ENCODE measurements at places on chromosomes 12 and 14. TPM values are rescaled to one million over a fixed set of nuclear protein-coding genes. Genes with fewer than 3 reads are reported as not detected.
A peak's percentile ranks its signal among the peaks of the same experiment; 100 is the strongest.

DNA sequence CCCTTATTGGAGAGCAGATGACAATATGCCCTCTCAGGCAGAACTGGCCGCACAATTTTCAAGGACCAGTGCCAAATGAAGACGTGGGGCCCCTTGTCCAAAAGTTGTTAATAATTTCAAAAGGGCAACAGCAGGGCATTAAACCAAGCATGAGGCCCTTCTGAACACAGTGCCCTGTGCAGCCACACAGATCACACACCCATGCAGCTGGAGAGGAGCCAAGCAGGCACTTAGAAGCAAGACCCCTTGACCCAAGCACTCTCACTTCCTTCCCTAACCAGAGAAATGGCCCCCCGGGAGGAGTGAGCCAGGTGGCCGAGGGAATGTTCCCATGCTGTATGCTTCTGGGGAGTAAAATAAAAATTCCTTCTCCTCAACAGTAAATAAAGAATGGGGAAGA lies 114.0 kb upstream of the TMPO start:
- DNase-seq = no peak

The AKAP6 gene
- total RNA-seq = 7.6 TPM

The EXD2 gene
- 25.1 TPM for total RNA-seq

DNA sequence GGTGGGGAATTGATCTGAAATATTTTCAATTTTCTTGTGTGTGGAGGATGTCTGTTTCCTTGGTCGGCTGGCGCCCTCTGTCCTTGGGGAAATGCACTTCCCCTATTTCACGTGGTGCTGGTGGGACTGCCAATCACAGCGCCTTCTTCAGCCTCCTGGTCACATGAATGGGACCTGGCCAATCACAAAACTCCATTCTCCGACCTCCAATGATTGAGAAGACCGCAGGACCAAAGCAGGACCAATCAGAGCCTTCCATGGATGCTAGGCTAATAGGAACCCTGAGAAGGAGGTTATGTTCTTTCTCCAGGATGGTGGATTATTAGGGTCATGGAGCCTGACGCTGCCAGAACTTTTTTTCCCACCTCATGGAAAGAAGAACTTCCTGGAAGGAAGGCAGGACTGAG lies 188.7 kb downstream of the TTC8 start:
- peak; percentile 73 for DNase-seq

DNA sequence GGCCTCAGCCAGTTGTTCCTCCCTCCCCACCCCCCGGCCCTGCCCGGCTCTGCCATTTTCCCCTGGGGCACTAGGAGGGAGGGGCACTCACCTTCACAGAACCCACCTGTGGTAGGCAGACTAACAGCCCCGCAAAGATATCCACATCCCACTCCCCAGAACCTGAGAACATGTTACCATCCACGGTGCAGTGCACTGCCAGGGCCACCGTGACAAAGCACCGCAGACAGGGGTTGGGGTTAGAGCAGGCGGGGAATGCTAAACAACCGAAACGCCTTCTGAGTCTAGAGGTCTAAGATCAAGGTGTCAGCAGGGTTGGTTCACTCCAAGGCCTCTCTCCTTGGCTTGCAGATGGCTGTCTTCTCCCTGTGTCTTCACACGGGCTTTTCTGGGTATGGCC lies 57.4 kb upstream of the NCOR2 start:
- DNase-seq = no peak

The HOXC4 gene
- total RNA-seq = not detected

DNA sequence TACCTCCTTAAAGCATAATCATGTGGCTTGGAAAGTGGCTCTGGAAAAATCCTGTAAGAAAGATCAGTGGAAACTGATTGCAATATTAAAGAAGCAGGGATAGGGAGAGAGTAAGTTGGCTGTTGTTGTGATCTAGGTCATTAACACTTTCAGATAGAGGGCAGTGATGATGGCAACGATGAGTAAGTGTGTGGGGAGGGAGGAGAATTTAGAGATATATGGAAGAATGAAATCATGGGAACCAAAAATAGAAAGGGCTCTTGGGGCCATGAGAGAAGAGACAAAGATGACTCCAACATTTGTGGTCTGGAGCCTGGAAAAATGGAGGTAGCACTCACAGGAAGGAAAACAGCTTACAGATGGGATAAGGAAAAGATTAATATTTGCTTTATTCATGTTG lies 23.3 kb downstream of the SNRPF start:
- DNase-seq = no peak

DNA sequence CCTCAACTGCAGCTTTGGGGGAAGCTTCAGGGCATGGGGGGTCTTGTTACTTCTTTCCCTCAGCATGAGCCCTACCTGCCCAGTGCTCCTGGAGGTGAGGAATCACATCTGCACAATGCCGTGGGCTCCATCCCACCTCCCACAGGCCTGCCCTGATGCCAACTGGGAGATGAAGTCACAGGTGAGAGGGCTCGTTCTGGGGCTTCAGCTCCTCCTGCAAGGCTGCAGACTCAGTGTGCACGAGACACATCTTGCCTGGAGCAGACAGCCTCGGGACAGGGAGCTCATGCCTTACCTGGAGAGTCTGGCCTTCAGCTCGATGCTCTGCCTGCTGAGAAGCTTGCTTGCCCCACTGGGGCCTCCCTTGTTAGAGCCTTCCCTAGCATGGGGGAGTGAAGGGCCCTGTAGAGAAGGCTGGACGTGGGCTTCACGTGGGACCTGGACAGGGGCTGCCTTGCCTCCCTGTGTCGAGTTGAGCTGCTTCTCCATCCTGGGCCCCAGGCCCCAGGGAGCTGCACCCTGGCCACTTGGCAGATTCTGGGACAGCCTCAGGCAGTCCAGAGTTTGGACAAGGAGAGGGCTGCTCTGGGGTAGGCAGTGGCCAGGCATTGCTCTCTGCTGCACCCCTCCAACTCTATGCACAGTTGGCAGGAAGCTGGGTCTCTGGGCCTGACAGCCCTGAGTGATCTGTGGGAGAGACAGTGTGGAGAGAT lies 171.4 kb downstream of the KIF26A start:
- DNase-seq = no peak

- DNase-seq = no peak
These were observed 67.2 kb upstream of the FOXN3 start for GRCh38 chr14:89484051-89484844.

- DNase-seq = no peak
These were observed 8.4 kb downstream of the FAR2 start for GRCh38 chr12:29157486-29157946.

GRCh38 chr14:35385042-35385839 lies 19.3 kb downstream of the NFKBIA start:
- peak; percentile 67 for DNase-seq

The GNB3 gene
- 1.5 TPM for total RNA-seq

The USP44 gene
- 0.39 TPM for total RNA-seq

DNA sequence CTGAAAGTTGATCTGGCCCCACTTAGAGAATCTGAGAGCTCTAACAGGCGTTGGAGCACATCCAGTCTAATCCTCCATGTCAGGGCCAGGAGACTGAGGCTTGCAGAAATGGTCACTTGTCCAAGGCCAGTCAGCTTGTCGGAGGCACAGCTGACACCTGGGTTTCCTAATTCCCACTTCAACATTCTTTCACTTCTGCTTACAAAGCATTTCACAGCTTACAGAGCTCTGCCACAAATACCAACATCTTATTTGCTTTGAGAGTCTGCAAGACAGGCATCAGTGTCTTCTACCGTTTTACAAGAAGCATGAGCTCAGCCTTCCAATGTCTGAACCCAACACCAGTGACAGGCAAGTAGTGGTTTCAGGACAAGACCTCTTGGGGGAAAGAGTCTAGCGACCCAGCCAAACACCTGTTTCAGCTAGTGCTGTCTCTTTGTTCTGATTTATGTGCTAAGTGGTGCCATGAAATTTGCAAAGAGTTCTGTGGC lies 31.8 kb downstream of the ISCA2 start:
- no peak for DNase-seq

DNA sequence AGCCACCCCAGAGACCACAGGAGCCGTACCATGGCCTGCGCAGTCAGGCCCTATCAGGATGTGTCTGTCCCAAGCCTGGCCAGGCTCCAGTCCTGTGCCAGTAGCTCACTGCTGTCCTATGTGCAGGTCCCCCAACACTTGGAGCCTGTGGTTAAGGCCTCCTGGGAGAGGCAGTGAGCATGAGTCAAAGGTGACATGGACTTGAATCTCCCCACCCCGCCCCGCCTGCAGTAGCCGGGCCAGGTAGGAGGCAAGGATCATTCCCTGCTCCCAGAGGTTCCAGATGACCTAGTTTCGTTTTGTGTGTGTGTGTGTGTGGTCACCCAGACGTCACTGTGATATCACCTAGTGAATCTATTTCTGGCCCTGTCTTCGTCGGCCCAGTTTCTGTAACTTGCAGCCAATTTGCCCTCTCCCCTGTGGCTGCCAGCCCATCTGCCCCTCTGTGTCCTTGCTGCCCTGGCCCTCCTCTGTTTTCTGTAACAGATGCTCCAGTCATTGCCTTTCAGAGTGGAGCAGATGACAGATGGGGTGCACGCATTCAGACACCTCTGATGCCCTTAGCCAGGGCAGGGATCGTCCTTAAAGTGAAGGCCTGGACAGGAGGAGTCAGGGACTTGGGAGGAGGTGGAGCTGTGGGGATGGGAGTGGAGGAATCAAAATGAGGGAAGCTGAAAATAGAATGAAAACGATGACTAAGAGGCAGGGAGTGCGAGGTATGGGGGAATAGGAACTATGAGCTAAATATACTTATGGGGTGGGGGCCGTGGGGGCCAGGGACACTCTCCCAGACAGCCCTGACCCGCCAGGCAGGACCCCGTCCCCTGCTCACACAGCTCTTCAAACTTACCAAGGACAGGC lies 37.4 kb downstream of the SLC6A12 start:
- peak; percentile 43 for DNase-seq

The DLGAP5 gene
- 4.0 TPM for total RNA-seq

- no peak for DNase-seq
These were observed 13.9 kb downstream of the COPZ1 start for GRCh38 chr12:54338698-54339296.

The KRT71 gene
- not detected for total RNA-seq

The CBLN3 gene
- total RNA-seq = 2.5 TPM

The NYNRIN gene
- 11.7 TPM for total RNA-seq

GRCh38 chr12:2276288-2277033 lies 223.7 kb downstream of the CACNA1C start:
- DNase-seq = no peak

- DNase-seq = no peak
These were observed 4.5 kb upstream of the KRT8 start for GRCh38 chr12:52909331-52909730.

The NANOG gene
- total RNA-seq = 0.22 TPM

The KCNA5 gene
- total RNA-seq = 0.18 TPM

The P2RX2 gene
- total RNA-seq = 0.45 TPM

- no peak for DNase-seq
These were observed 41.9 kb downstream of the MMAB start for GRCh38 chr12:109531411-109531810.

The MAP3K9 gene
- 12.4 TPM for total RNA-seq

All from left colon (tissue), 2 donors.